ENCODE measurements at places on chromosomes 6 and 20.

GRCh38 chr6:25481267-25481666, 170.7 kb upstream of the SCGN start:
- DNase-seq = no peak

- DNase-seq = no peak
Measured at GRCh38 chr6:75800708-75801505, 51.9 kb downstream of the MYO6 start.

DNA sequence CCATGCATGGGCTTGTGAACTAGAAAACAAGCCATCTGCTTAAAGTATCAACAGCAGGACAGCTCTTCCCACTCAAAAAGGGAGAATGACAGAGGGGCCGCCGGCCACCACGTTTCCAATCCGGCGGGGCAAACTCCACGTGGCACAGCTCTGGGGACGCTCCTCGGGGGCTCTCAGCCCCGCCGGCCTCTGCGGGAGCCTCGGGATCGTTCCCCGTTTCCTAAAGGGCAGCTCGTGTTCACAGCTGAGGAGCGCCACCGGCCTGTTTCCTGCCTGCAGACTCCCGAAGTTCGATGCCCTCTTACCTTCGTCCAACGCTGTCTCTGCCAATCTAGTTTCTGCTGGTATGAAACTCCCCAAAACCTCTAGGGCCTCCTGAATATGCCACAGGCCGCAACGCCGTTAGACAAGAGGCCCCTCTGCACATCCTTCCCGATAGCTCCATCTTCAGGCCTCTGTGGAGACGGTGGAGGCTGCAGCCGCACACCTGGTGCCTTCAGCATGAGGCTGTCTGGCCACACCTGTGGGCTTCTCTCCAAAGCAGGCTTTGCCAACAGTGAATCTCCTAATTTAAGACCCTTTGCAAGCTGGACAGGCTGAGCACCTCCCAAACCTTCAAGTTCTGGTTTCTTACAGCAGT, 46.5 kb downstream of the KCNQ2 start:
- no peak for DNase-seq

- no peak for DNase-seq
Measured at GRCh38 chr6:102023977-102024657, 630.6 kb downstream of the GRIK2 start.

DNA sequence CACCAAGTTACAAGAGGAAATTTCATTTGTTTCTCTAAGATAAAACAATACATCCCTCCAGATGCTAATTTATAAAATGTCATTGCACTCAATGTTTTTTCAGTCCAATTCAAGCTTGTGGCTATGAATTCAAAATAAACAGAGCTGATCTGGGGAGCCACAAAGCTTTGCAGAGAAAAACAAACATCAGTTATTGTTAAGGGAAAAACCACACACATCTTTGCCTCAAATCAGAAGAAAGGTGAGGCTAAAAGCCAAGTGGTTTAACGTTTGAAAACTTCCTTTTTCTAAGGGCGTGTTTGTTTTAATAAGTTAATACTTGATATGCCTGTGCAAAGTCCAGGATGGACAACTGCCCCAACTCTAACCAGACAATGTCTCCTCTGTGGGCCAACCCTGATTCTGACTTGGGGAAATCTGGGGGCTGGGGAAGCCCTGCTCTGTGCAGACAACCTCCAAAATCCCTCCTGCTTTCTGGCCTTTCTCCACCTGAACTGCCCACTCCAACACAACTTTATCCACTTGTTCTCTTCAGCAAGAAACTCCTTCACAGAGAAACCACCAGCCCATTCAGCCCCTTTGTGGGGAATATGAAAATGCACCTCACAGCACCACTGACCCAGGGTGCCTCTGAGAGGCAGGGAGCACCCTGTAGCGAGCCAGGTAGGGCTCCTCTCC, 44.6 kb upstream of the NT5E start:
- DNase-seq = no peak

GRCh38 chr20:58614984-58615760, 35.9 kb upstream of the STX16 start:
- DNase-seq = no peak
